ENCODE measurements at places on chromosomes 11 and 22.

- peaks cover 22% of the 10 kb centered on the region for H3K27me3 ChIP-seq
- no peaks in the 10 kb centered on the region for H3K36me3 ChIP-seq
- H3K27ac ChIP-seq: no peak overlapping the region
- no peak for DNase-seq
Observed at GRCh38 chr22:37239336-37240239, 4.5 kb downstream of the RAC2 start.

DNA sequence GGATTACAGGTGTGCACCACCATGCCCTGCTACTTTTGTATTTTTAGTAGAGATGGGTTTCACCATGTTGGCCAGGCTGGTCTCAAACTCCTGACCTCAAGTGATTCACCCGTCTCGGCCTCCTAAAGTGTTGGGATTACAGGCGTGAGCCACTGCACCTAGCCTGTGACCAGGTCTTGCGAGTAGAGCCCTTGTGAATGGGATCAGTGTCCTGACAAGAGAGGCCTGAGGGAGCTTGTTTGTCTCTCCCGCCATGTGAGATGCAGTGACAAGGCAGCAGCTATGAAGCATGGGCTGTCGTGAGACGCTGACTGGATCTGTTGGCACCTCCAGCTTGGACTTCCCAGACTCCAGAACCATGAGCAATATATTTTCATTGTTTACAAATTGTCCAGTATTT, 69.3 kb downstream of the LRRC32 start:
- H3K27me3 ChIP-seq: no peaks in the 10 kb centered on the region
- no peak for DNase-seq
- H3K36me3 ChIP-seq: no peaks in the 10 kb centered on the region
- no peak overlapping the region for H3K4me3 ChIP-seq
- H3K4me1 ChIP-seq: peaks cover 4% of the 10 kb centered on the region

GRCh38 chr22:38290347-38290746, 17.5 kb upstream of the TMEM184B start:
- H3K4me1 ChIP-seq: peaks cover 19% of the 10 kb centered on the region
- no peaks in the 10 kb centered on the region for H3K27me3 ChIP-seq
- H3K36me3 ChIP-seq: peaks cover 4% of the 10 kb centered on the region

DNA sequence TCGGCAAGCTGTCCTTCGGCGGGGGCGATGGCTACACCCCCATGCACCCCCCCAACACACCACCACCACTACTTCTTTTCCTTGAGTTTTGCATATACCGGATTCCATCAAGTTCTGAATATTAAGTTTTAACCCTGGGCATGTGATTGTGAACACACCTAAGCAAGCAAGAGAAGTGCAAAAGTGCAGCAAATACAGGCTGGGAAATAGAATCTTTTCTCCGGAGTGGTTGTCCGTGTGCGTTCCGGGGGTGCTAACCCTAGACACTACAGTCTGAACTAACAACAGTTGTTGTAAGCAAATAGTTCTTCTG, 574 bp downstream of the PRSS23 start:
- H3K27ac ChIP-seq: peak overlapping the region; percentile 83
- peak overlapping the region; percentile 91 for H3K4me3 ChIP-seq
- peaks cover 30% of the 10 kb centered on the region for H3K4me1 ChIP-seq
- H3K36me3 ChIP-seq: peaks cover 7% of the 10 kb centered on the region

GRCh38 chr11:76787911-76788596, 4.9 kb downstream of the TSKU start:
- H3K4me1 ChIP-seq: peaks cover 62% of the 10 kb centered on the region
- H3K36me3 ChIP-seq: peaks cover 21% of the 10 kb centered on the region
- H3K27ac ChIP-seq: peak overlapping the region; percentile 82
- peak overlapping the region; percentile 45 for H3K4me3 ChIP-seq

DNA sequence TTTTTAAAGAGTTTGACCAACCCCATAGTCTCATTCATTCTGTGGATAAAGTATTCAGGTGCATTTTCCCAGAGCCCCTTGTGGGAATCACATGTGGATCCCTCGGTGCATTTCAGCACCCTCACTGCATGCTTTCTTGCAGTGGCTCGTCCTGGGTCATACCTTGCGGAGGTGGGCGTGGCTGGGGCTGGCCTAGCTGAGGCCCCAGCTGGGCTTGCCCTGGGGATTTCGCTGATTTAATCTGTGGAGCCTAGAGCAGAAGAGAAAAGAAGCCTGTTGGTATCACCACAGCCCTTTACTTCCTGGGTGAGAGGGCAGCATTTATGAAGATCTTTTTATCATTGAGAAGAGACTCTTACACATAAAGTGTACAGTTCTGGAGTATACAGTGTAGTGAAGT, 53.1 kb downstream of the FBXO7 start:
- H3K27me3 ChIP-seq: no peaks in the 10 kb centered on the region
- H3K27ac ChIP-seq: no peak overlapping the region
- DNase-seq: no peak
- H3K36me3 ChIP-seq: no peaks in the 10 kb centered on the region

GRCh38 chr22:29553351-29554224, at the start of gene THOC5:
THOC5 (minus strand) TSS chr22:29553757; CDS start chr22:29549147, 4,610 bp downstream.
- H3K4me1 ChIP-seq: peaks cover 8% of the 10 kb centered on the region
- peak within 1 kb of the TSS; percentile 95 for H3K27ac ChIP-seq
- no peaks in the 10 kb centered on the region for H3K27me3 ChIP-seq
- H3K4me3 ChIP-seq: peak within 1 kb of the TSS; percentile 91
- H3K36me3 ChIP-seq: peaks cover 23% of the 10 kb centered on the region

- no peak overlapping the region for H3K27ac ChIP-seq
- DNase-seq: no peak
- no peaks in the 10 kb centered on the region for H3K36me3 ChIP-seq
- no peak overlapping the region for H3K4me3 ChIP-seq
- no peaks in the 10 kb centered on the region for H3K27me3 ChIP-seq
Observed at GRCh38 chr11:30062103-30062502, 45.3 kb upstream of the KCNA4 start.

DNA sequence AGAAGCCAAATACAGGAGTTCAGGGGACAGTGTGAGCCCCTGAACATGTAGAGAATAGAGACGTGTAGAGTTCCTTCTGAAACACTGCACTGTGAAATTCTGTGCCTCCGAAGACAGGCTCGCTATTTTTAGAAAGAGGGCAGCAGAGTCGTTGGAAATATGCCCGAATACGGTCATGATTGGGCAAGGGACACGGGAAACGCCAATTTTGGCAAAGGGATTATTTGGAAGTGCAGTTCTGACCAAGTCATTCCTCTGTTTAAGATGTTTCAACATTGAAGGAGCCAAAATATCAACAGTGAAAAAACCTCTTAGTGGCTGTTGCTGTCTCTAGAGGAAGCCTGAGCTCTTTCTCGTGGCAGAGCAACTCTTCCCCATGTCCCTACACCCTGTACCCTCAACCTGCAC, 9.5 kb upstream of the CBX6 start:
- no peak overlapping the region for H3K27ac ChIP-seq
- no peak overlapping the region for H3K4me3 ChIP-seq
- no peak for DNase-seq
- H3K36me3 ChIP-seq: no peaks in the 10 kb centered on the region
- H3K4me1 ChIP-seq: peaks cover 13% of the 10 kb centered on the region
- no peaks in the 10 kb centered on the region for H3K27me3 ChIP-seq

DNA sequence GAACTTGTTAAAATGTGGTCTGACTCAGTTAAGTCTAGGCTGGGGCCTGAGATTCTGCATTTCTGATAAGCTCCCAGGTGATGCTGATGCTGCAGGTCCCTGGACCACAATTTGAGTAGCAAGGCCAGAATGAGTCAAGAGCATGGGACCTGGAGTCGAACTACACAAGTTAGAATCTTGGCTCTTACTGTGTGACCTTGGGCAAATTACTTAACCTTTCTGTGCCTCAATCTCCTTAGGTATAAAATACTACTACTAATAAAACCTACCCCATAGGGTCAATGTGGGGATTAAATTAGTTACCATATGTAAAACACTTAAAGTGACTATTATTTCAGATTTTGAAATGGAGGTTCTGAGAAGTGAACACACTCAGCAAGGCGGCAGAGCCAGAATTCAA, 34.3 kb downstream of the GDPD5 start:
- no peaks in the 10 kb centered on the region for H3K27me3 ChIP-seq
- H3K36me3 ChIP-seq: no peaks in the 10 kb centered on the region
- DNase-seq: no peak
- peaks cover 26% of the 10 kb centered on the region for H3K4me1 ChIP-seq

GRCh38 chr11:82003671-82004515, 729.8 kb downstream of the FAM181B start:
- peaks cover 21% of the 10 kb centered on the region for H3K4me1 ChIP-seq
- DNase-seq: no peak
- H3K36me3 ChIP-seq: no peaks in the 10 kb centered on the region
- H3K27ac ChIP-seq: peak overlapping the region; percentile 92

- peaks cover 3% of the 10 kb centered on the region for H3K27me3 ChIP-seq
- H3K27ac ChIP-seq: peak overlapping the region; percentile 68
- peak overlapping the region; percentile 78 for H3K4me3 ChIP-seq
- no peak for DNase-seq
- H3K36me3 ChIP-seq: no peaks in the 10 kb centered on the region
Observed at GRCh38 chr11:66317723-66318599, 1.1 kb upstream of the CD248 start.

DNA sequence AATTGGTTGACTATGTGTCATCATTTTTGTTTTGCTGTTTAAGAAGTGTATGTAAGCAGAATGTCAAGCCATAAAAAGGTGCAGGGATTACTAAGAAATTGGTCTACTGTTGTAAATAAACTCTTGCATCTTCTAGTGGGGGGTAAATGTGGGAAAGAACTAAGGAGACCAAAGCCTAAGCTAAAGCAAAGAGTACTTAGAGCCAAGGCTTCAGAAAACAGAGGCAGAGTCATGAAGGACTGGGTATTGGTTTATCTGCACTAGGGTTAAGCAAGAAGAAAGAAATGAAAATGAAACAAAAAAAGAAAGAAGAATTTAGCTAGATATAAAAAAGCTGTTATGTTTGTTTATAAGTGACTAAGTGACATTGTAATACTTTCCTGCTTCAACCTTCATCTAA, 628.1 kb downstream of the METTL15 start:
- H3K27me3 ChIP-seq: no peaks in the 10 kb centered on the region
- H3K27ac ChIP-seq: no peak overlapping the region
- H3K36me3 ChIP-seq: no peaks in the 10 kb centered on the region
- DNase-seq: no peak
- H3K4me1 ChIP-seq: peaks cover 16% of the 10 kb centered on the region

- no peaks in the 10 kb centered on the region for H3K27me3 ChIP-seq
- H3K27ac ChIP-seq: no peak overlapping the region
- peaks cover 5% of the 10 kb centered on the region for H3K36me3 ChIP-seq
- H3K4me3 ChIP-seq: no peak overlapping the region
- DNase-seq: no peak
Observed at GRCh38 chr11:75994616-75995015, 179.6 kb downstream of the UVRAG start.

GRCh38 chr11:75468534-75469340, 35.7 kb upstream of the KLHL35 start:
- peaks cover 70% of the 10 kb centered on the region for H3K4me1 ChIP-seq
- no peak overlapping the region for H3K27ac ChIP-seq
- H3K36me3 ChIP-seq: no peaks in the 10 kb centered on the region
- DNase-seq: no peak
- no peaks in the 10 kb centered on the region for H3K27me3 ChIP-seq

- H3K27ac ChIP-seq: no peak overlapping the region
- H3K36me3 ChIP-seq: no peaks in the 10 kb centered on the region
- no peak overlapping the region for H3K4me3 ChIP-seq
- H3K4me1 ChIP-seq: no peaks in the 10 kb centered on the region
- H3K27me3 ChIP-seq: no peaks in the 10 kb centered on the region
- DNase-seq: no peak
Observed at GRCh38 chr11:94504689-94505293, 7.5 kb upstream of the C11orf97 start.

DNA sequence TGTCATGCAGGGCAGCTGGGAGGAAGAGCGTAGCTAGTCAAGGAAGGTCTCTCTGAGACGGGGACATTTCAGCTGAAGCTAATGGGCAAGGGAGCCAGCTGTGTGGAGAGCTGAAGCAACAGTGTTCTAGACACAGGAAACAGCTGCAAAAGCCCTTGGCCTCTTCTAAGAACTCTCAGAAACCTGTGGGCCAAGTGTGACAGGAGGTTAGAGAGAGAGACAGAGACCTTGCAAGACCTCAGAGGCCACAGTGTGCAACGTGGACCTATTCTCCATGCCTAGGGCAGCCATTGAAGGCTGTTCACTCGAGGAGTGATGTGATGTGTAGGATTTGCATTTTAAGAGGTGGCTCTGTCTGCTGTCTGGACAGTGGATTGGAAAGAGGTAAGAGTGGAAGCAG, 48.7 kb upstream of the TNRC6B start:
- no peaks in the 10 kb centered on the region for H3K36me3 ChIP-seq
- no peak for DNase-seq
- no peaks in the 10 kb centered on the region for H3K27me3 ChIP-seq
- no peak overlapping the region for H3K27ac ChIP-seq

DNA sequence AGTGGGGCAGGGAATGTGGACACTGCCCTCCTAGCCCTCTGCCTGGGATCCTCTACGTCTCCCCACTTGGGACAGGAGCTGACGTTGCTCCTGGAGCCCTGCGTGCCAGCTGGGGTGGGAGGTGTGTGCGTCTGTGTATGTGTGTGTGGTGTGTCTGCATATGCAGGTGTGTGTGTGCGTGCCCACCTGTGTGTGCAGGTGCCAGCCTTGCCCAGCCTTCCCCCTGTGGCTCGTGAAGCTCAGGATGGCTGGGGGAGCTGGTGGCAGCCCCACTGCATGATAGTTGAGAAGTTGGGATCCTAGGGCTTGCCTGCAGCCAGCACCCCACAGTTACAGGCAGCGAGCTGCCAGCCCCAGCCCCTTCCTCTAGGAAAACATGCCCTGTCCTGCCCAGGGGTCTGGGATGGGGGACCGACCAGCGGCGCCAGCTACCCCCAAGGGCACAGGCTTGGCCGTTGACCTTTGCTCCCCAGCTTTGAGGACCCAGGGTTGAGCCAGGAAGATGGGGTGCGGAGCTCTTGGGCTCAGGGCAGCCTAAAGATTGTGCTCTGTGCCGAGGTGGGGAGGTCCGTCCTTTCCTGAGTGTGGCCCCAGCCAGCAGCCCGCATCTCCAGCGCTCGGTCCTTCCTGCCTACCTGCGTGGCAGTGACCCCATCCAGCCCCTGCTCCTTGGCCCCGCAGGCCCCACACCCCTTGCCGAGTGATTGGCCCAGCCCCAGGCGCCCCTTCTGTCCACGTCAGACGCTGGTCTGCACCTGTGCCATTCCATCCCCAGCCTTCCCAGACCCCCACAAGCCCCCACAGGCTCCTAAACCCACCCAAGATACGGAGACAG, 15.7 kb downstream of the BRSK2 start:
- DNase-seq: no peak
- H3K36me3 ChIP-seq: no peaks in the 10 kb centered on the region

- H3K27ac ChIP-seq: peak overlapping the region; percentile 3
- no peak overlapping the region for H3K4me3 ChIP-seq
- no peak for DNase-seq
- H3K36me3 ChIP-seq: peaks cover 9% of the 10 kb centered on the region
- H3K4me1 ChIP-seq: peaks cover 4% of the 10 kb centered on the region
Observed at GRCh38 chr11:120332822-120333716, 3.1 kb upstream of the ARHGEF12 start.

GRCh38 chr11:130190371-130190881, 30.8 kb downstream of the ST14 start:
- H3K36me3 ChIP-seq: peaks cover 4% of the 10 kb centered on the region
- H3K27me3 ChIP-seq: no peaks in the 10 kb centered on the region
- DNase-seq: no peak
- H3K27ac ChIP-seq: no peak overlapping the region

GRCh38 chr11:6602096-6602940, 1.1 kb downstream of the RRP8 start:
- DNase-seq: no peak
- H3K36me3 ChIP-seq: peaks cover 19% of the 10 kb centered on the region

Data from type B pancreatic cell (in vitro differentiated cells).